ENCODE measurements at places on chromosomes 11 and 22.
A peak's percentile ranks its signal among the peaks of the same experiment; 100 is the strongest.

DNA sequence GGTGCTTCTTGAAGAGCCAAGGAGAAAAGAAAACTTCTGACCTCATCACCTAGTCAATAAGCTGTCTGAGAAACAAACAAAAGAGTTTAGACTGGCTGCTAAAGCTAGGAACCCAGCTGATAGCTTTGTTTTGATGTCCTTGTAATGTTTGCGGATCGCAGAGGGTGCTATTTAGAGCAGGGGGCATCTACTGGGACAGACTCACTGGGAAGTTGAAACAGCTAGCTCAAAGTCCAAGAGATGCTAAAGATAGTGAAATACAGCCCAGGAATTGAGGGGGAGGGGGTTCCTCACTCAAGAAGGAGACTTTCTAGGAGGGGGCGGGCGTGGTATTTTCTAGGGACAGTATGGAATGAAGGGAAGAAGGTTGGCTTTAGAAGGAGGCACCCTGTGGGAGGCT lies 18.9 kb downstream of the ZBTB16 start:
- H3K4me1 ChIP-seq, result peaks cover 75% of the 10 kb centered on the region
- peak overlapping the region; percentile 31 for H3K27ac ChIP-seq
- peaks cover 12% of the 10 kb centered on the region for H3K36me3 ChIP-seq
- H3K4me3 ChIP-seq, result no peak overlapping the region
- no peaks in the 10 kb centered on the region for H3K27me3 ChIP-seq
- no peak for DNase-seq

DNA sequence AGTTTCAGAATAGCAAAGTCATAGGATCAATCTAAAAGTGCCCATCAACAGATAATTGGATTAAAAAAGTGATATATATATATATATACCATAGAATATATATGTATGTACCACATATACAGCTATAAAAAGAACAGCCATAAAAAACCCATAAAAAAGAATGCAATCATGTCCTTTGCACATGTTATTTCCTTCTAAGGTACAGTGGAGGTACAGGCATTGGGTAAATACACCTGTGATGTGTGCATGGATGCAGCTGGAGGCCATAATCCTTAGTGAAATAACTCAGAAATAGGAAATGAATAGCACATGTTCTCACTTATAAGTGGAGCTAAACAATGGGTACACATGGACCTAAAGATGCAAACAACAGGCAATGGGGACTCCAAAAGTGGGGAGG lies 7.1 kb upstream of the DKK3 start:
- no peak for DNase-seq
- no peak overlapping the region for H3K4me3 ChIP-seq
- H3K36me3 ChIP-seq, result no peaks in the 10 kb centered on the region
- H3K27me3 ChIP-seq, result no peaks in the 10 kb centered on the region

DNA sequence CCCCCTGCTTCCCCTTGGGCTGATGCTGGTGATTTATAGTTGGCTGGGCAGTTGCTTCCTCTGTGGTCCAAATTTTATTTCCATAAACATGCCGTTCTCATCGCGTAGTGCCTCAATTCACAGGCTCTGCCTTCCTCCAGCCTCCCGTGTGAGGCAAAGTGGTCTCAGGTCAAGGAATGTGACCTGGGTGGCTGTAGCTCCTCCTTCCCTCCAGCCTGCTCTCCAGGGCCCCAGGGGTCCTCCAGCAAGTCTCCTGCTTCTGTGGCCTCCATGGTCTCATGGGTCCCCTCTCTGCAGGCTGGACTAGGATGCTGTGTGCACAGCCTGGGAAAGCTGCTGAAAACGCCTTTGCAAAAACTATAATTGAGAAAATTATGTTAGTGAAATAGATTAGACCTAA lies 694.1 kb downstream of the BRD1 start:
- H3K4me1 ChIP-seq, result no peaks in the 10 kb centered on the region
- H3K27ac ChIP-seq, result no peak overlapping the region
- H3K36me3 ChIP-seq, result no peaks in the 10 kb centered on the region
- no peaks in the 10 kb centered on the region for H3K27me3 ChIP-seq

GRCh38 chr11:67082071-67082791 lies 25.6 kb downstream of the RHOD start:
- DNase-seq, result no peak
- no peaks in the 10 kb centered on the region for H3K36me3 ChIP-seq

- H3K27me3 ChIP-seq, result peaks cover 3% of the 10 kb centered on the region
- peaks cover 9% of the 10 kb centered on the region for H3K36me3 ChIP-seq
- no peak for DNase-seq
- H3K4me3 ChIP-seq, result no peak overlapping the region
- H3K27ac ChIP-seq, result no peak overlapping the region
- no peaks in the 10 kb centered on the region for H3K4me1 ChIP-seq
Observed at GRCh38 chr11:1753929-1754305, 3.5 kb upstream of the IFITM10 start.

GRCh38 chr22:24555165-24556039 lies at the start of gene SNRPD3:
Gene SNRPD3 (plus strand): TSS chr22:24555999. CDS start chr22:24557675, 1,676 bp downstream.
- H3K27ac ChIP-seq, result peak within 1 kb of the TSS; percentile 98
- peaks cover 6% of the 10 kb centered on the region for H3K4me1 ChIP-seq
- H3K4me3 ChIP-seq, result peak within 1 kb of the TSS; percentile 65
- no peaks in the 10 kb centered on the region for H3K27me3 ChIP-seq

- H3K36me3 ChIP-seq, result no peaks in the 10 kb centered on the region
- DNase-seq, result no peak
- no peaks in the 10 kb centered on the region for H3K27me3 ChIP-seq
Observed at GRCh38 chr11:114285599-114285998, 10.6 kb upstream of the NNMT start.

DNA sequence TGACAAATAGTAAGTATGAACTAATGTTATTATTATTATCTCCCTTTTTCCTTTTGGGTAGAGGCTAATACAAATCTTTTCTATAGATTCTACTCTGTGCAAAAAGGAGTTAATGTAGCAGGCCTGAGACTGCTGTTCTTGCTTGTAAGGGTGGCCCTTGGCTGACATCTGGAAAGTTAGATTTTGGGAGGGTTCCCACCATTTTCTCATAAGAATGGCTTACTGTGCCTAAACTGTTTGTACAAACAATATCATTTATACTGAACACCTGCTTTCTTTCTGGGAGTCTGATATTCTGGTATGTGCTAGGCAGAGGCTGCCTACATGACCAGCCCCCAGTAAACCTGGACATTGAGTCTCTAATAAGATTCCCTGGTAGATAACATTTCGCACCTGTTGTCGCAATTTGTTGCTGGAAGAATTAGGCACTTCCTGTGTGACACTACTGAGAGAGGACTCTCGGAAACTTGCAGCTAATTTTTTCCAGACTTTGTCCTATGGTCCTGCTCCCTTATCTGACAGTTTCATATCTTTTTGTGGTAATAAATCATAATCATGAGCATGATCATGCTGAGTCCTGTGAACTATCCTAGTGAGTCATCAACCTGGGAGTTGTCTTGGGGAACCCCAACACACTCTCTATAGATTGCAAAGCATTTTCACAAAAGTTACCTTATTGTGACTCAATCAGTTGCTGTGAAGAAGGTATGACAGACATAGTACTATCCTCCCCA lies 257.7 kb upstream of the CCDC90B start:
- H3K27me3 ChIP-seq, result no peaks in the 10 kb centered on the region
- no peak overlapping the region for H3K4me3 ChIP-seq
- no peaks in the 10 kb centered on the region for H3K4me1 ChIP-seq
- H3K27ac ChIP-seq, result no peak overlapping the region
- no peak for DNase-seq

DNA sequence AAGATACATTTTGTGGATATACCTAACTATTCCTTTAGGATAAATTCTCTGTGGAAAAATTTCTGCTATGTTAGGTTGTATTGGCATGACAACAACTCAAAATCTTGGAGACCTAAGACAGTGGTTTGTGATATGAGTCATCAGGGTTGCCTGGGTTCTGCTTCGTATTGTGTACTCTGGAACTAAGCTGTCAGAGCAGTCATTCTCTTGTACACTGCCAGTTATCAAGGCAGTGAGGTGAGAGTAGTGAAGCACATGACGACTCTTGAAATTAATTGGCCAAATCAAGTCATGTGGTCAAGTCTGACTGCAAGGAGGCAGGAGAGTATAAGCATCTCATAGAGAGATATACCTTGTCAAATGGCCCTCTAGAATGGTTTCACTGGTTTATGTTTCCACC lies 104.4 kb downstream of the FANCF start:
- H3K4me3 ChIP-seq, result no peak overlapping the region
- no peaks in the 10 kb centered on the region for H3K36me3 ChIP-seq
- H3K4me1 ChIP-seq, result no peaks in the 10 kb centered on the region
- H3K27ac ChIP-seq, result no peak overlapping the region
- no peaks in the 10 kb centered on the region for H3K27me3 ChIP-seq

DNA sequence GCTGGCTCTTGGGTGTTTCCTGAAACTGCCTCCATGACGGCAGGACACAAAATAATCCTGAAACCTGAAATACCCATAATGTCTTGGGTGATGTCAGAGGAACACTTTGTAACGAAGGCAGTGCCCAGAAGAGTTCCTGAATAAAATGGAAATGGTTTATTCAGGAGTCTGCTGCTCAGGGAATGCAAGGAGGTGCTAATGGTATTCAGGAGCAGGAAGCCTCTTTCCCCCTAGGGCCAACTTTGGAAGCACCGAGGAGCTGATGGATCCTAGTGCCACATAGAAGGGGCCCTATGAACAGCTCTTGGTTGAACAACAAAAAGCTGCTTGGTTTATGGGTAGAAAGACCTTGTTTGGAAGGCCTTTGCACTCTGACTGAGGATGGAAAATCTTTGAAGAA lies 15.5 kb downstream of the TREH start:
- no peak for DNase-seq
- no peaks in the 10 kb centered on the region for H3K27me3 ChIP-seq
- no peak overlapping the region for H3K27ac ChIP-seq
- H3K4me3 ChIP-seq, result no peak overlapping the region

DNA sequence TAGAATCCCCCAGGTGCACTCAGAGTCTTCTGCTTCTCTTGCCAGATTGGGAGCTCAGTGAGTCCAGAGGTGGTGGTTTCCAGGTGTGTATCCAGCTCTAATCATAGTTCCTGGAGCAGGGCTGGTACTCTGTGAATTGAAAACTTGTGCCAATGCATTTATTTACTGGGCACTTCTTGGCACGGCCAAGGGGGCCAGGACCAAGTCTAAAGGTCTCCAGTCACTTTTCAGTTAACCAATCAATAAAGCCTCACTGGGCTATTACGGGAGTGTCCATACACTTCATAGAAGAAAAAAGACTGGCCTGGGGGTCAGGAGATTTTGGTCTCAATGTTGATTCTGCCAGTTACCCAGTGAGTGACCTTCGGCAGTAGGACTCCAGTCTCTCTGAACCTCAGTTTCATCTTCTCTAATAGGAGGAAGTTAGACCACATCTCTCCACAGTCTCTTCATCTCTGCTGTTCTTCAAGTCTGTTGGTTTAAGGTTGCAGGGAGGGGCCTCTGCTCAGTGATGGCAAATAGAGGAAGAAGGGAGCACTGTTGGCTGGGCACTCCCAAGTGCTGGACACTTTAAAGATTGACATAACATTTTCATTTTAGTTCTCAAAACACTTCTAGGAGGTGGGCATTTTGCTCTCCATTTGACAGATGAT lies 188.5 kb upstream of the E2F8 start:
- no peak for DNase-seq
- H3K4me3 ChIP-seq, result no peak overlapping the region
- H3K4me1 ChIP-seq, result no peaks in the 10 kb centered on the region
- H3K27me3 ChIP-seq, result no peaks in the 10 kb centered on the region

DNA sequence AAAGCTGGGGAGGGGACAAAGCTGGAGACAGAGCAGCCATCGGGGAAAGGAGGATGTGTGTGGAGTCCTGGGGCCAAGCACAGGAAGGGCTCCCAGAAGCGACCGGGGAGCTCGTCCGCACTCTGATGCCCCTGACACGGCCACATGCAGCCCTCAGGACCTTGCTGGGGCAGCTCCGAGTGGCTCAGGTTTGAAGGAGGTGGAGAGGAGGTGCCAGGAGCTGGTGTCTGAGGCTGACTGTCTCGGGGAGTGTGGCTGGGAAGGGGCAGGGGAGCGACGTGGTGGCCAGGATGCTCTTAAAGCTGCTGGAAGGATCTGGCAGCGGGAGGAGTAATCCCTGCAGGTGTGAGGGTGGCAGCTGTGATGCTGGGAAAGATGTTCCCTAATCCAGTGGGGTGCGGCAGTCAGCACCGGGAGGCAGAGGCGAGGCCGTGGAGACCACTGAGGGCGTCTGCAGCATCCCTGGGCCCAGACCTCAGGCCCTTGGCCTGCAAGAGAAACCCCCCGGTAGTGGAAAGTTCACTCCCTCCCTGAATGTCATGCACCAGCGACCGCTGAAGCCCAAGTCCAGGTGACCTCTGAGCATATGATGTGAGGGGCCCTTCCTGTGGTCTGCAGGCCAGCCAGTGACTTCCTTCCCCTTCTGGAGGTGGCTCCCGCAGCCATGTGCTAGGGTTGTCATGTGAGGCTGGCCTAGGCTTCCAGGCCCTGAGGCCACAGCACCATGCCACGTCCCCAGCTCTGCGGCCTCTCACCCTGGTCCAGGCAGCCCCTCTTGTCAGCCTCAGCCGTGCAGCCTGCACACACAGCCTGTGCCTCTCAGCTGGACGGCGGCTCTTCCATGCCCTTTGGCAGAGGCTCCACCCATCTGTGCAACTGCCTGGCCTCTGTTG lies 17.2 kb upstream of the CTSD start:
- H3K27ac ChIP-seq, result no peak overlapping the region
- no peak for DNase-seq
- no peak overlapping the region for H3K4me3 ChIP-seq

GRCh38 chr11:96658436-96658835 lies 268.6 kb downstream of the JRKL start:
- H3K27ac ChIP-seq, result no peak overlapping the region
- H3K27me3 ChIP-seq, result no peaks in the 10 kb centered on the region
- no peak for DNase-seq
- H3K36me3 ChIP-seq, result no peaks in the 10 kb centered on the region

- DNase-seq, result no peak
- H3K36me3 ChIP-seq, result no peaks in the 10 kb centered on the region
- no peak overlapping the region for H3K27ac ChIP-seq
- no peak overlapping the region for H3K4me3 ChIP-seq
- H3K27me3 ChIP-seq, result no peaks in the 10 kb centered on the region
Observed at GRCh38 chr11:7046474-7047175, 26.3 kb downstream of the NLRP14 start.

GRCh38 chr22:22155146-22155545 lies 89.4 kb upstream of the VPREB1 start:
- DNase-seq, result no peak
- no peak overlapping the region for H3K4me3 ChIP-seq
- no peaks in the 10 kb centered on the region for H3K36me3 ChIP-seq

DNA sequence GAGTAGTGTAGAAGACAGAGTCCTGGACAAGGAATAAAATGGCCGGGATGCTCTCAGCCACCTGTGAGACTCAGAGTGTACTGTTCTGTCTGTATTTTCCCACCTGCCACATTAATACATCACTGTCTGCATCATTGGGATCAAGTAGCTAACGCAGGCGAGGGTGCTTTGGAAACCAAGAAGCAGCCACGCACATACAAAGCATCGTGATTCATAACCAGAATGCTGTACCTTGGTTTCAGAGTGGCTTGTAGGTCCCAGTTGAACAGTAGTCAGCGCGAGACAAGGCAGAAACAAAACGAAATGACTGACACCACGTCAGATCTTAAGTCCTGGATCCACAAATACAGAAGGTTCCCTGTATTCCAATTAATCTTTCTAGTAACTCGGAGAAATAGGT lies 198.3 kb downstream of the GRIK4 start:
- H3K4me3 ChIP-seq, result no peak overlapping the region
- DNase-seq, result no peak
- H3K27ac ChIP-seq, result no peak overlapping the region

- H3K36me3 ChIP-seq, result no peaks in the 10 kb centered on the region
- H3K4me1 ChIP-seq, result peaks cover 15% of the 10 kb centered on the region
- no peak overlapping the region for H3K27ac ChIP-seq
Observed at GRCh38 chr11:64298966-64299846, 952 bp upstream of the CATSPERZ start.
